ENCODE measurements at places on chromosomes 1 and 21. TPM values are rescaled to one million over a fixed set of nuclear protein-coding genes. Genes with fewer than 3 reads are reported as not detected.

OR2AK2 gene
- total RNA-seq, result not detected

C2CD2 gene
- 14.5 TPM for total RNA-seq

CD101 gene
- 0.46 TPM for total RNA-seq

LCE1F gene
- total RNA-seq, result not detected

PRELP gene
- total RNA-seq, result under 0.01 TPM

ALPL gene
- not detected for total RNA-seq

FMO4 gene
- total RNA-seq, result 3.0 TPM

ST6GALNAC3 gene
- total RNA-seq, result 0.38 TPM
